ENCODE measurements at places on chromosomes 3 and 15.

DNA sequence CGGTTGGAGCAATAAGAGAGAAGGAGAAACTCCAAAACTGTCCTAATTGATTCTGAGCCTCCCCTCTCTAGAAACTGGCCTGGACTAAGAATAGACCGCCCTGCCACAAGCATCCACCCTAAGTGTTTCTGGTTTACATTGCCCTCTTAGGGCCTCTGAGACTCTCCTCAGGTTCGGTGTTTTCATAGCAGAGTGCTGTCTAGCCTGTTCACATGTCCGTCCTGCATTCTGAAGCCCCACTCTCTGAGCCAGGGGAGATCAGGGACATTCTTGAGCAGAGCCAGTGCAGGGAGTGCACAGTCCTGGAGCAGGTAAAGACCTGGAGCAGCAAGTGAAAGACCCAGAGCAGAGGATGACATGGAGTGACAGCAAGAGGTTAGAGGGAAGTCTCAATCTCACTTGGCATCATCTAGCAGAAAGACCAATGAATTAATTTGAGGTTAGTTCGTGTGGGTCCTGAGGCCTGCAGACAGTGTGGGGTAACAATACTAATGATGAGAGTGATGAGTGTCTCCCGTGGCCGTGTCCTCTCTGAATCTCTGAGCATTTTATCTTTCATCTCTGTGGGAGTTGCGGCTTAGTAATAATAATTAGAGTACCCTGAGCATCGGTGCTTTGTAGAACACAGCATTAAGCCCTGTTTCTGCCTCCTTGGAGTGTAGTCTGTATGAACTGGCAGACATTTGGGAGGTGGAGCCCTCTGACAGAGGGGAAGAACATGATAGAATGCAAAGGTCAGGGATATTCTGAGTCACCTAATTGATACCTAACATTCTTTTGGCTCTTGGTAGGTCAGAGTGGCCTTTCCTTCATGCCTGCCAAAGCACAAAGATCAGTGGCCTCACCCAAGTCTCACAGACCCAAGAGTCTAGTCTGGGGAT is 24.6 kb downstream of the MAPKBP1 start:
- no peak for DNase-seq

- DNase-seq = no peak
These were observed 15.8 kb downstream of the TRAT1 start for GRCh38 chr3:108838436-108838835.

GRCh38 chr3:148158210-148158609 is 539.5 kb upstream of the AGTR1 start:
- DNase-seq = no peak

DNA sequence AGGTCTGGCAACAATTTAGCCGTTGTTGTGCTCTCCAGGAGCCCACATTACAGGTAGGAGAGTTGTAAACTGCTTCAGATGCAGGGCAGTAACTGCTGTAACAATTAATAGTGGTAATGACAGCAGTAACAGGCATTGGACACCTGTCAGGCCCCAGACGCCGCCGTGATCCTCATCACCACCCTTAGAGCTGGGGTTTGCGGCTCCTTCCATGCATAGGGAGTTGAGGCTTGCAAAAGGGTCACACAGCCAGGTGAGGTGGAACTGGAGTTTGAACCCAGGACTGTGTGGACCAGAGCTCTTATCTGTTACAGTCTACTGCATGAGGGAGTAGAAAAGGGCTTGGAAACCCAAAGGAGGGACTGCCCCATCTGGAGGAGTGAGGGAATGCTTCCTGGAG is 26.8 kb upstream of the NR2C2 start:
- DNase-seq = no peak

GRCh38 chr3:195757438-195757770 is 36.6 kb downstream of the MUC20 start:
- DNase-seq = no peak

- DNase-seq = no peak
These were observed 57.7 kb downstream of the RFX7 start for GRCh38 chr15:56185980-56186379.

GRCh38 chr15:98063871-98064270 is 103.4 kb downstream of the ARRDC4 start:
- DNase-seq = no peak
